ENCODE measurements at places on chromosomes 4 and X.

DNA sequence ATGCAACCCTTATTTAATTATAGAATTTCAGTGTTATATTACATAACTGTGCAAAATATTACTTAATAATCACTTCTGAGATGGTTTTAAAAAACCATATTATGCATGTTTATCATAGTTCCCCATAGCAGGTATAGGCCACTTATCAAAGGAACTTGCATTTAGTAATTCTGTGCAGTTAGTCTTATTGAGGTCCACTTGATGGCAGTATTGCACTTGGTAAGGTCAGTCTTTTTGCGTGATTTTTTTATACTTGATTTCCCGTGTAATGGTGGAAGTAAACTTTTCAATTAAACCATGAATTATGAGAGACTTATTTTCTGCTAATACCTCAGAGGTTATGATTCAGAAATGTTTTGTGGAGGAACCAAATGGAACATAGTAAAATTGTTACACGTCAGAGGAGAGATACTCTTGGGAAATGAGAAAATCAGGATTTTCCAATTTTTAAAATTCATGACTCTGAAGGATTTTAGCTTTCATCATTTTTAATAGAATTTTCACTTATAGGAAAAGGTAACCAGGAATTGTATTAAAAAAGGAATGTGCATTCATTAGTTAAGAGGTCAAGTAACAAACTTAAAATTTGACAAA, 230.0 kb downstream of the CCSER1 start:
- no peaks in the 10 kb centered on the region for H3K27me3 ChIP-seq
- H3K4me3 ChIP-seq: no peak overlapping the region
- peak; percentile 6 for DNase-seq
- no peak overlapping the region for H3K27ac ChIP-seq

- no peaks in the 10 kb centered on the region for H3K27me3 ChIP-seq
- H3K36me3 ChIP-seq: no peaks in the 10 kb centered on the region
- H3K4me3 ChIP-seq: no peak overlapping the region
- no peak overlapping the region for H3K27ac ChIP-seq
- no peaks in the 10 kb centered on the region for H3K4me1 ChIP-seq
Measured at GRCh38 chr4:23887989-23888388, 1.9 kb downstream of the PPARGC1A start.

GRCh38 chrX:14801136-14801535, 71.7 kb downstream of the FANCB start:
- DNase-seq: no peak
- no peaks in the 10 kb centered on the region for H3K4me1 ChIP-seq
- no peaks in the 10 kb centered on the region for H3K27me3 ChIP-seq
- H3K4me3 ChIP-seq: no peak overlapping the region
- no peak overlapping the region for H3K27ac ChIP-seq
- no peaks in the 10 kb centered on the region for H3K36me3 ChIP-seq

DNA sequence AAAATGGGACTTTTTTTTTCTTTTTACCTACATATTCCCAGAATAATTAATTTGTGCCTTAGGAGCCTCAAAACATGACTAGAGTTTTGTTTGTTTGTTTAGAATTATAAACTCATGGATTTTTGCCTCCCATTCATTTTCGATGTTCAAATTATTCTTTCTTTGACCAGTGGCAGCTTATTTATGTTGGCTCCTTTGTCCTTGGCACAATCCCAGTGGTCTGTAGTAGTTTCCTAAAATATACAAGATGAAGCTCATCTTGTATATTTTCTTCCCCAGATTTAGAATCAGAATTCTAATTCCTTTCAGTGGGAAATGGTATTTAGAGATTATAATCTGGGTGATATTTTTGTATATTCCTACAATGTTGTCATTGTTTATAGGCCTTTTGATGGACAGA, 27.2 kb downstream of the DCK start:
- H3K4me1 ChIP-seq: no peaks in the 10 kb centered on the region
- no peak overlapping the region for H3K27ac ChIP-seq
- DNase-seq: no peak
- peaks cover 12% of the 10 kb centered on the region for H3K36me3 ChIP-seq
- no peak overlapping the region for H3K4me3 ChIP-seq

Data from B cell (primary cell).